A673 (cell line): ENCODE measurements at places on chromosomes 2 and 18. TPM values are rescaled to one million over a fixed set of nuclear protein-coding genes. Genes with fewer than 3 reads are reported as not detected.

GRCh38 chr2:192010073-192010472 is 163.2 kb upstream of the CAVIN2 start:
- H3K27ac ChIP-seq: no peak overlapping the region
- H3K4me1 ChIP-seq: no peaks in the 10 kb centered on the region
- H3K27me3 ChIP-seq: no peaks in the 10 kb centered on the region
- DNase-seq: no peak
- H3K4me3 ChIP-seq: no peak overlapping the region
- no peaks in the 10 kb centered on the region for H3K36me3 ChIP-seq

NPPC gene
- not detected in 2 replicates for total RNA-seq

- H3K4me1 ChIP-seq: no peaks in the 10 kb centered on the region
- H3K36me3 ChIP-seq: no peaks in the 10 kb centered on the region
- H3K27me3 ChIP-seq: peaks cover 5% of the 10 kb centered on the region
- no peak overlapping the region for H3K27ac ChIP-seq
- no peak for DNase-seq
These were observed 348.9 kb upstream of the RAB12 start for GRCh38 chr18:8260319-8260718.

ELOA2 gene
- total RNA-seq: not detected in 2 replicates

AMER3 gene
- not detected in 2 replicates for total RNA-seq

DNA sequence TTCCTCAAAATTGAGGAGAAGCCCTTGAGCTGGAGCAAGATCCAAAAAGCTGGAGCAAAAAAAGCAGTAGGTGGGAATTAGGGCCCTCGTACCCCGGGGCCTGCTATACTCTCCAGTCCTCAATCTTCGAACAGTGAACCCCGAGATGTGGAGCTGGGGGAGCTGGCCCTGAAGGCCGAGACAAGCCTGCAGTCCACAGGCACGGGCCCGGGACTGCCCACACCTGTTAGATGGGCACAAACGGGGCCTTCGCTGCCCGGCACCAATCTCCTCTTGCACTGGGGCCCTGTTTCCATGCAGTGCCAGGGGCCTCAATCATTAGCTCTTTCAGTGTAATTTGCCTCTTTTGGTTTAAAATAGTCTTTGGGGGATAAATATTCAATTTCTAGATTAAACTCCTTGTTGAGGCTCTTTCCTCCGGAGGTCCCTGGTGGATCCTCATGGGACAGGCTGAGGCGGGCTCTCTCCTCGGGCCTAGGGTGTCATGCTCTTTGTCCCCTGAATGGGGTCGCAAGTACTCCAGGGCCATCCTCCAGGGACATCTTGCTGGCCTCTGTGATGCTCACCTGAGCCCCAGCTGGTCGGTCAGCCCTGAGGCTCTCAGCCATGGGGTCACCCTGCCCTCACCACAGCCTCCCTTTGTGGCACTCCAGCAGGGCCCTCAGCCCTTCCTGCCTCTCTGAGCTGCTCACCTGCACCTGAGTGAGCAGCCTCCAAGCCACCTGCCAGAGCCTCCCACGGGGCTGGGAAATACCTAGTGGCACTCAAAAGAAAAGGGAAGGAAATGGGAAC is 223.6 kb downstream of the ALPK2 start:
- no peak for DNase-seq
- no peak overlapping the region for H3K4me3 ChIP-seq
- no peak overlapping the region for H3K27ac ChIP-seq
- H3K4me1 ChIP-seq: peaks cover 9% of the 10 kb centered on the region
- peaks cover 2% of the 10 kb centered on the region for H3K27me3 ChIP-seq
- no peaks in the 10 kb centered on the region for H3K36me3 ChIP-seq

DNA sequence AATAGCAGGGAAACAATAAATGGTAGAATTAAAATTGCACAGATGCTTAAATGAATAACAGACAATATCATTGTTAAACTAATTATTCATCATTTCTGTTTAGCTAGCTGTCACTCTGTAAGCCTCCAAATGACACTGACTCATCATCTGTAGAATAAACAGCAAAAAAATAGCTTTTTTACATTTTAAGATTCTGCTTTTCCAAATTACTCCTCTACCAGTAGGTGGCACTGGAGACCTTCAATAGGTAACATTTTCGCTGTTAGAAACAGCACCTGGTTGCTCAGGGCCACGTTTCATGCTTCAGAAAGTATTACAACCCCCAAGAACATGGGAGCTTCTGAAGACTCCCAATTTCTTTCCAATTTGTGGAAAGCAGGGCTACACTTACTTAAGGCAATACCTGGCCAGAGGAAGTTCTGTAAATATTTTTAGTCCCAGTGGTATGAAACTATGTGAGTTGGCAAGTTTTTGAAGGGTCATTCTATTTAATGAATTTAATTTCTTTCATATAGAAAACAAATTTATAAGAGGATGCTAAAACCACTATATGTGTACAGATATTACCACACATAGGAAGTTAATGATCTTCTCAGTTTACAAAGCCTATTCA is 45.4 kb downstream of the TTN start:
- no peaks in the 10 kb centered on the region for H3K4me1 ChIP-seq
- H3K36me3 ChIP-seq: no peaks in the 10 kb centered on the region
- peaks cover 36% of the 10 kb centered on the region for H3K27me3 ChIP-seq
- peak; percentile 52 for DNase-seq
- no peak overlapping the region for H3K27ac ChIP-seq
- no peak overlapping the region for H3K4me3 ChIP-seq

ARHGEF4 gene
- 2.1 and 3.2 TPM in 2 replicates for total RNA-seq

DNA sequence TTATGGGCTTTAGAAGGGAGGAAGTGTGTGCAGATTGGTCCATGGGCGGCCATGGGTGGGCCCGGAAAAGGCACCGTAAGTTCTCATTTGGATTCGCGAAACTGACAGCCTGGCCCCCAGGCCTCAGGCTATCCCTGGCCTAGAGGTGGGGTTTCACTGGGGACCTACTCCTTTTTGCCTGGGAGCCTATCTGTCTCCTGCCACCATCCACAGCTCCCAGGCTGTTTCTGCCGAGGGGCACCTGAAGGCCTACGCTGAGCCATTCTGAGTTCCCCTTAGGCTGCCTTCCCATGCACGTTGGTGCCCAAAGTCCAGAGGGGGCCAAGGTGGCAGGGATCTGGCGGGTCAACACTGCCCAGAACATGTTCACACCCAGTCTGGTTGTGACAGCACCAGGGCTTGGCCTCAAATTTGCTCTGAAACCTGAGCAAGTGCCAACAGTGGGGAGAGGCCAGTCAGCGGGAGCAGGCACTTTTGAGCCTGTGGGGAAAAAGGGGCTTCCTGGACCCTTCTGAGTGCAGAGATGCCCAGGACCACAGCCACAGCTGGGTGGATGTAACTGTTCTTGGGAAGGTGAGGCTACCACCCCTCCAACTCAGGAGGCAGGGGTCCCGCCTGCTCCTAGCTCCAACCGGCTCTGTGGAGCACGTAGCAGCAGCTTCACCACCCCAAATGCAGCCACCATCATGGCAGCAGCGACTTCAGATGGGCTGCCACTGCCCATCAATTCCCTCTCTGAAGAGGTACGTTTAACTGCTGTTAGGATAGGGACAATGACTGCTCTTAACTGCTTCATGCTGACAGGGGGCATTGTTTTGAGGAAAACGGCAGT is 73.6 kb upstream of the ZNF804A start:
- no peaks in the 10 kb centered on the region for H3K4me1 ChIP-seq
- no peak overlapping the region for H3K27ac ChIP-seq
- H3K36me3 ChIP-seq: no peaks in the 10 kb centered on the region
- no peaks in the 10 kb centered on the region for H3K27me3 ChIP-seq

DNA sequence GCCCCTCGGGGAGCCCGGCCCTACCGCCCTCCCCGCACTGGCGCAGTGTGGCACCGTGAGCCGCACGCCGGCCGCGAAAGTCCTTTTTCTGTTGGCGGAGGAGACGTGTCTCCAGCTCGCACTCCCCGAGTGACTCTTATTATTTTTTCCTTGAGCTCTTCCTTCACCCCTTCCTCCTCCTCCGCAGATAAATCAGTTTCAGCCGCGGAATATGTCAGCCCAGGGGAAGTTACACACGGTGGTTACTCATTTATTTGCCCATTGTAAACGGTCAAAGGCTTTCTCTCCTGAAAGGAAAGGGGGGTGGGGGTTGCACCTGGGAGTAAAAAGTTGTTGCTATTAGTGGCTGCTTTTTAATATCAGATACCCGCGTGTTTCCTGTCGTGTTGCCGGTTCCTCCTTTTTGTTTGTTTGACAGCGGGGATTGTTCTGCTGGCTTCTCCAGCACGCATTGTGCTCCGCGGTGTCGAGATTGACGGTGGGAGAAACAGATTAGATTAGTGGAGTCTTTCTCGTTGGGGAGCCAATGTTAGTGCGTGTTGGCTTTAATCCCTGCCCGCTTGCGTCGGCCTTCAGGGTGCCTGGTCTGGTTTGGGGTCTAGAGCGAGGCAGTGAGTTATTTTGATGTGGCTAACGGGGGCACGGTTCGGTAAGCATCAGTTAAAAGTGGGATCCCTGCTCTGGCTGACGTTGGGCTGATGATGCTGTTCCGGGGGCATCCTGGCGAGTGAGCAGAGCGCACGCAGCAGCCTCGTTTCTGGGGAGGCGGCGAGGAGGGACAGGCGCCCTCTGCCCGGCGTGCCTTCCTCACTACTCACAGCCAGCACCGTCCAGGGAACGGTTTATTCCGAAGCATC is 1.6 kb downstream of the CRIM1 start:
- no peaks in the 10 kb centered on the region for H3K27me3 ChIP-seq
- H3K27ac ChIP-seq: peak overlapping the region; percentile 49
- no peaks in the 10 kb centered on the region for H3K36me3 ChIP-seq
- peak; percentile 64 for DNase-seq
- H3K4me3 ChIP-seq: peak overlapping the region; percentile 83

CTAGE1 gene
- not detected in 2 replicates for total RNA-seq

GRCh38 chr2:200966770-200967169 is 3.3 kb upstream of the ORC2 start:
- H3K4me1 ChIP-seq: peaks cover 25% of the 10 kb centered on the region
- peak; percentile 88 for DNase-seq
- H3K27ac ChIP-seq: no peak overlapping the region
- H3K27me3 ChIP-seq: no peaks in the 10 kb centered on the region
- no peak overlapping the region for H3K4me3 ChIP-seq

GRCh38 chr2:23330214-23330613 is 54.8 kb upstream of the KLHL29 start:
- peak; percentile 40 for DNase-seq
- H3K4me3 ChIP-seq: no peak overlapping the region
- no peaks in the 10 kb centered on the region for H3K4me1 ChIP-seq
- H3K36me3 ChIP-seq: no peaks in the 10 kb centered on the region

AQP4 gene
- total RNA-seq: not detected in 2 replicates

DNA sequence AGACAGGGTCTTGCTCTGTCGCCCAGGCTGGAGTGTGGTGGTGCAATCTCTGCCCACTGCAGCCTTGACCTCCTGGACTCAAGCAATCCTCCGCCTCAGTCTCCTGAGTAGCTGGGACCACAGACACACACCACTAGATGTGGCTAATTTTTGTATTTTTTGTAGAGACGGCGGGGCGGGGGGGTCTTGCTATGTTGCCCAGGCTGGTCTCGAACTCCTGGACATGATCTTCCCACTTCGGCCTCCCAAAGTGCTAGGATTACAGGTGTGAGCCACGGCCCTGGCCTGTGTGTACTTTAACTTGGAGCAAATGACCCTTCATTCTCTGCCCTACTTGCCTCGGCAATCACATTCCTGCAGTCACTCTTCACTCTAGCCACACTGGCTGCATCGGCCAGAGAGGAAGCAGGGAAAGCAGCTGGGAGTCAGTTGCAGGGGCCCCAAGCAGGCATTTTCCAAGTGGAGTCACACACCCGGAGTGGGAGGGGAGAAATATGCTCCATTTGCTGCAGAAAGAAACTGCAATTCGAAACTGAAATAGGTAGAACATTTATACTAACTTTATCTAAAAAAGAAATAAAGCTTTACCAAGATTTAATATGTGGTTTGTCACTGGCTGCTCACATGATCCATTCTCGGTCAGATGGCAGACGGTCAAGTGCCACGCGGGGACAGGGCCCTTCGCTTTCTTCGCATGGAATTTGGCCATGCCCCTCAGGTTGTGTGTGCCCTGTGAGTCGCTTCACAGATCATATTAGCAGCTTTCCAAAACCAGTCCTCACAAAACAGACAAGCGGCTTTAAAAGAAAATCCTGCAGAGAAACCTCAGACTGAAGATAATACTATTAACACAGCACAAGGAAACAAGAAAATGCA is 37.1 kb downstream of the FAM161A start:
- H3K36me3 ChIP-seq: no peaks in the 10 kb centered on the region
- H3K4me1 ChIP-seq: no peaks in the 10 kb centered on the region
- H3K4me3 ChIP-seq: no peak overlapping the region
- no peaks in the 10 kb centered on the region for H3K27me3 ChIP-seq
- no peak overlapping the region for H3K27ac ChIP-seq
- no peak for DNase-seq

STK39 gene
- total RNA-seq: 15.9 and 19.3 TPM in 2 replicates

GRCh38 chr2:74307720-74308119 is 35.5 kb downstream of the SLC4A5 start:
- no peak for DNase-seq
- H3K27me3 ChIP-seq: no peaks in the 10 kb centered on the region
- H3K4me3 ChIP-seq: no peak overlapping the region
- no peaks in the 10 kb centered on the region for H3K36me3 ChIP-seq
- no peaks in the 10 kb centered on the region for H3K4me1 ChIP-seq

GRCh38 chr2:237320801-237321560 is 93.0 kb downstream of the COL6A3 start:
- no peak overlapping the region for H3K4me3 ChIP-seq
- H3K27me3 ChIP-seq: peaks cover 7% of the 10 kb centered on the region
- DNase-seq: no peak
- H3K27ac ChIP-seq: no peak overlapping the region

GRCh38 chr18:57727952-57728807 is 74.9 kb downstream of the ATP8B1 start:
- DNase-seq: peak; percentile 79
- no peak overlapping the region for H3K4me3 ChIP-seq

GRCh38 chr2:7117076-7117475 is 199.9 kb downstream of the RNF144A start:
- H3K4me3 ChIP-seq: no peak overlapping the region
- H3K27me3 ChIP-seq: no peaks in the 10 kb centered on the region
- DNase-seq: no peak
- peaks cover 19% of the 10 kb centered on the region for H3K4me1 ChIP-seq
- H3K27ac ChIP-seq: no peak overlapping the region
